ENCODE measurements at places on chromosomes 5 and 9.
A peak's percentile ranks its signal among the peaks of the same experiment; 100 is the strongest.

DNA sequence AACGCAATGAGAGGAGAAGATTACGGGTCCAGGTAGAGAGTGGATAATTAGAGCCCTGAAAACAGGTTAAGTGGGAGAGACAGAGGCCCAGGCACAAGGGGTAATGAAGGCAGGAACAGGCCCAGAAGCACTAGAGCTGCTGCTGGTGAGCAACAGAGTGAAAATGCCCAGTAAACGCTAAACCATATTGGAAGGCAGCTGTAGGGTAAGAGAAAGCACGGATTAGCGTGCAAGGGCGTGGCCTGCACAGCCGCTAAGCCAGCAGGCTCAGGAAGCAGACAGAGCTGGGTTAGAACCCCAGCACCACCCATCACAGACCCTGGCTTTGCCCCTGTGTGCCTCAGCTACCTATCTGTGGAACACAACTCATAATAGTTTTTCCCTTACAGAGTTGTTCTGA lies 93.2 kb downstream of the PAX5 start:
- no peak for DNase-seq

DNA sequence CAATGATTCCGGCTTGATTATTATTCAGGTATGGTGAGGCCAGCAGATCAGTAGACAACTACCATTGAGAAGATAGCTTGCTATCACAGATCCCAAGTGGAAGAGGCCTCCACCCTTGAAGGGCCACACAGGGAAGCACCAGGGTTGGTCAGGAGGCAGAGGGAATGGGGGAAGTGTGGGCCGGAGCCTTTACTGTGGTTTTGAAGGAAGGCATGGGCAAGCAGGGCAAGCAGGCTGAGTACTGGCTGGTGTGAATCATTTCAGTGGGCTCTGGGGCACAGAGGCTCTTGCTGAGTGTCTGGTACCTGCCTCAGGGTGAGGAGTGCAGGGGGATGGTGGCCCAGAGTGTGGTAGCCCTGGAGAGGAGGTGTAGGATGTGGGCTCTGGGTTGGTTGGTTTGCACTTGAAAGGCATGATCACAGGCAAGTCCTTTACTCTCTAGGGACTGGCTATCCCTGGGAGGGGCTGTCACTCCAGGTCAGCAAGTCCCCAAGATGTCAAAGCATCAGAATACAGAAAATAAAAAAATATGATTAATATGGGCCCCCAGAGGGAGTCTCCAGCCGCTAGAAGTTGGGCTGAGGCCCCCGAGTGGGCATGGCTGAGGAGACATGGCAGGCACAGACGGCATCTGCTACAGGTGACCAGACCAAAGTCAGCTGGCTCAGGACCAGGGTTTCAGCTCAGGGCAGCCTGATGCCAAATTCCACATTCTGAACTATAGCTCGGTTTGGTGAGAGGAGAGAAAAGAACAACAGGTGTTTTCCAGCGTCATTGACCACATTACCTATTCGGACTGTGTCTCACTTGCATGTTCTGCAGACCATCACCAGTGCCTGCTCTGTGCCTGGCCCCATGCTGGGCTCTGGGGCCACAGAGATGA lies 9.7 kb upstream of the SUSD3 start:
- DNase-seq, result no peak

DNA sequence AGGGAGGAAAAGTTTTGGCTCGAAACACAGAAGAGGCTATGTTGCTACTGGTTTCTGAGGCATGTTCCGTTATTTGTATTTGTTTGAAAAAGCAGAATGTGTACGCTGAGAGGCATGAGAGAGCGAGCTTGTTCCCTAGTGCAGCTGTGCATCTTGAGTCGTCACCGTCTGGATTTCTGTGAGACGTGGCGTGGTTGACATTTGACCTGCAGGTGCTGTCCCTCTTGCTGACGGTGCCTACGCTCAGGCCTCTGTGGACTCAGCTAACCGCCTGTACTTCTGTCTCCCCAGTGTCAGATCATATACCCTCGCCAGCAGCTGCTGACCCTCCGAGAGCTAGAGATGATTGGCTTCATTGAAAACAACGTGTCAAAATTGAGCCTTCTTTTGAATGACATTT lies 21.5 kb downstream of the TRIP13 start:
- DNase-seq, result no peak

DNA sequence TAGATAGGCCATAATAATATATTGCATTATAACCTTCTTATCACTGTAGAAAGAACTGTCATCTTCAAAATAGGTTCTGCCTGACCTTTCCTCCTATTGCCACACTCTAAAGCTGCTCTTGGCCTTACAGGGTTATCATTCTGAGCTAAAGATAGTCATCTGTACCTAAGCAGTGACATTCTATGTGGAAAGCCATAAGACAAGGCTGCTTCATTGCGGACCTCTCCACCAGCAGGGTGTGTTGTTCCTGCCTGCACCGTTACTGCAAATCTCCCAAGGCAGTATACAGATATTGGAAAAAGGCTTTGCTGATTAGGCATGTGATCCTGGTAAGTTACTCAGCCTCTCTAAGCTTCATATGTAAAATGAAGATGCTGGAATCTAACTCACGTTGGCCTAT lies 8.1 kb downstream of the ZNF622 start:
- no peak for DNase-seq

DNA sequence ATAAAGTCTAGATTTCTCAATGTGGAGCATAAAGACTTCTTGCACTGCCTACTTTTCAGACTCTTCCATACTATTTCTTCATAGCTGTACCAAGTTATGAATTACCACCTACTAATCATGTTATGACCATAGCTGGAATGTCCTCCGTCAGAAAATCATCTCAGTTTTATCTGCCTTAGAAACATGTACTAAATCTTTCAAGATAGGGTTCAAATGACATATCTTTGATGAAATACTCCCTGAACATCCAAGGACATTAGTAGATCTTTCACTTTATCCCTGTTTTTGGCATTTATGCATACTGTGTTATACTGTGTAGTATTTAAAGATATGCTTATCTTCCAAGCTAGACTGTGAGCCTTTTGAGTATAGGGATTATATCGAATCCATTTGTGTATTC lies 49.6 kb upstream of the MEF2C start:
- no peak for DNase-seq

DNA sequence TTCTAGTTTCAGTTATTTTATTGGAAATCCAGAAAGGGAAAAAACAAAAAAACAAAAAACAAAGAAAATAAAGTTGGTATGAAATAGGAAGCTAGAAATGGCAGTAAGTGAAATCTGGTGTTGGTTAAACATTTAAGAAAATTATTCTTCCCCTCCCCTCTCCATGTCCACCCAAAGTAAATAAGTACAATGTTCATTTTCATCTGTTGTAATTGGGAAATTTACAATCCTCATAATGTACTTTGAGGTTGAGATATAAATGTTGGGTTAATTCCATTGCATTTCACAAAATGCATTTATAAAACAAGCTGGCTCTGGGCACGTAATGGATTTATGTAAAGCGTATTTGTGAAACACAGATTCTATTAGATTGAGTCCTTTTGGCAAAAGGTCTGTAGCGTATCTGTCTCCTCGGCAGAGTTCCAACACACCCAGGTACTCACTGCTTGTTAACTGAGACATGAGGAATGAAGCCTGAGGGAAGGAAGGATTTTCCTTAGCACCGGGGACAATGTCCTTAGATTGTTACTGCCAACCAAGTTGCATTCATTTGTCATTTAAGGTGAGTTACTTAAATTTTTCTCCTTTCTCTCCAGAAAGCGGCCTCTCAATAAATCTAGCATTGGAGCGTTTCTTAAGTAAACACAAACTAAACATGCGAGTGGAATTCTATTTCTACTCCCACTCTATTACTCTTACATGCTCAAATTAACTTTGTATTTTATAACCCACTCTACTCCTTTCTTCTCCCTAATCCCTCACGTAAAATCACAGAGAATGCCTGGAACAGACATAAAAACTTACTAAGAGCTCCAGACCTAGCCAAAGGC lies 912.3 kb upstream of the WWC1 start:
- DNase-seq, result no peak

DNA sequence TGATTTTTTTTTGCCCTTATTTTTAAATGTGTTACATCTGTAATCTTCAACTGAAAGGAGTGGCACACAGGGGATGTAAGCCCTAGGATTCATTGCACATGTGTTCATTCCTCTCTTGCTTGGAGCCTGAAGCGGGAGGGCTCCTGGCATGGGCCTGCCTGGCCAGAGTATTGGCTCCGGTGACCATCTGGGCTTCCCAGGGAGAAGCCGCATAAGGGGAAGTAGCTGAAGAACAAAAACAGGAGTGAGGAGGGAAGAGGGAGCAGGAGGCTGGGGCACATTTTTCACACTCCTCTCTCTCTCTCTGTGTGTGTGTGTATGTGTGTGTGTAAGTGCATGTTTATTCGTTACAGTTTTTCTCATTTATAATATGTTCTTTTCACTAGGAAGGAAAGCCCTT lies 269.9 kb downstream of the PRR16 start:
- DNase-seq, result no peak

GRCh38 chr5:87413343-87413645 lies 564 bp upstream of the CCNH start:
- DNase-seq, result no peak

- DNase-seq, result no peak
Observed at GRCh38 chr5:57495285-57496086, 12.9 kb upstream of the ACTBL2 start.

DNA sequence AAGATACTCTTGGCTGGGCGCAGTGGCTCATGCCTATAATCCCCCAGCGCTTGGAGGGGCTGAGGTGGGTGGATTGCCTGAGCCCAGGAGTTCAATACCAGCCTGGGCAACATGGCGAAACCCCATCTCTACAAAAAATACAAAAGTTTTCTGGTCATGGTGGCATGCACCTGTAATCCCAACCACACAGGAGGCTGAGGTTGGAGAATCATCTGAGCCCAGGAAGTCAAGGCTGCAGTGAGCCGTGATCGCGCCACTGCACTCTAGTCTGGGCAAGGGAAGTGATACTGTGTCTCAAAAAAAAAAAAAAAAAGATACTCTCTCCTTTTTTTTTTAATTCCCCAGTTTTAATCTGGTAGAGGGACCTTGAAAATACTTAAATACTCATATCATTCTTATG lies 15.0 kb downstream of the ANKRD33B start:
- no peak for DNase-seq

DNA sequence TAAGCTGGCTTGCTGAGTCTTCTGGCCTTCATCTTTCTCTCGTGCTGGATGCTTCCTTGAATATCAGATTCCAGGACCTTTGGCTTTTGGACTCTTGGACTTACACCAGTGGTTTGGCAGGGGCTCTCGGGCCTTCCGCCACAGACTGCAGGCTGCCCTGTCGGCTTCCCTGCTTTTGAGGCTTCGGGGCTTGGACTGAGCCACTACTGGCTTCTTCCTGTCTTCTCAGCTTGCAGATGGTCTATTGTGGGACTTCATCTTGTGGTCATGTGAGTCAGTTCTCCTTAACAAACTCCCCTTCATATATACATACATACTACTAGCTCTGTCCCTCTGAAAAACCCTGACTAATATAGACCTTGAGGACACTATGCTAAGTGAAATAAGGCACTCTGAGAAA lies 78.3 kb upstream of the SSBP2 start:
- DNase-seq, result no peak

- no peak for DNase-seq
Observed at GRCh38 chr9:112867275-112867991, 23.2 kb downstream of the SLC46A2 start.

GRCh38 chr9:112858625-112859147 lies 32.0 kb downstream of the SLC46A2 start:
- peak; percentile 55 for DNase-seq

DNA sequence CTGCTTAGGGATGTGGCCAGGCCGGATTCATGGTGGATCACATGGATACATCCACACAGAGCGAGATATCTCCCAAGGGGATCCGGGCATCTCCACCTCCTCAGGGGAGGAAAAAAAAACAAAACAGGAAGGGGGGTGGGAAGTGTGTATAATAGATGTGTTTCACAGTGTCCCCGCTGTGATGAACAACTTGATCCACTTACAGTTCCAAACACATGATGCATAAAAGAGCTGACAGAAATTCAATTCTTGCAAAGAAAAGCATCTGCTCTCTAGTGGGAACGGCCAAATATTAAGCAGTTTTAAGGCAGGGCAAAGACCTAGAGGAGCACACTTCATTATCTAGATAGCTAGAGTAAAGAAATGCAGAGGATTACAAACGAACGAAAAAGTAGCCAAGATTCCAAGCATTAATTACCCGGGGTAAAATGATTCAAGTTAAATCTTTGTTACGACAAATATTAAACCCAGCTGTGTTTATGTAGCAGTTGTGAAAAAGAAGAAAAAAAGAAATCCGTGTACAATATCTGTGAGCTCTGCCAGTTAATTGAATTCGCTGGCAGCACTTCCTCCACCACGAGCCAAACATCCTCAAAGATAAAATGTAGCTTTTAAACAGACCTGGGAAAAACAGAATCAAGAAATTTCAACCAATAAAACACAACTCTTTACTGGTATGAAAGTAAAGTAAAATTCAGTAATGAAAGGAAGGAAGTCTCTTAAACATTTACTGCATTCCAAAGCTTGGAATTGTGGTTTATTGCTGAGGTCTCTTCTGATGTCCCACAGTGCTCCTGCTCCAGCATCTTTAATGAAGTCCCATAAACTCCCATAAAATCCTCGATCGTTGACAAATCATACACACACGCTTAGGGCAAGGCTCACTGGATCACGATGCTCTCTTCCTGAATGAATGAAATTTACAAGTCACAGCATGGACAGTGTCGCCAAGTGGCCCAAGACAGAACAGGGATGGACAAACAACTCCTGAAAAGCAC lies 213.0 kb downstream of the CRB2 start:
- no peak for DNase-seq

- DNase-seq, result no peak
Observed at GRCh38 chr9:132840980-132841379, 37.1 kb downstream of the AK8 start.

DNA sequence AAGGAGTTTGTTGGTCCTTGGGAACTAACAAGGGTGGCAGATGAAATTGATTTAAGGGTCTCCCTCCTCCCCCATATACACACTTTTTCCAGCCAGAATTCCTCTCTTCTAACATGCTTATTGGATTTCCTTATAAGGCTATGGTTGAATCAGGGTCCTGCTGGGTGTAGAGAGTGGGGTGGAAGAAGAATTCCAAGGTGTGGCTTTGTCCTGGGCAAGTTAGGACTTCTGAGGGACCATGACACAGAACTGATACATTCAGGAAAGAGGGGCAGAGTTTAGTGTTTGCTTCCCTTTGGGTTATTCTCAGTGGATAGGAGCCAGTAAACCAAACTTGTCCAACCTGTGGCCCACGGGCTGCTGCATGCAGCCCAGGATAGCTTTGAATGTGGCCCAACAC lies 116.5 kb downstream of the SNX18 start:
- no peak for DNase-seq

DNA sequence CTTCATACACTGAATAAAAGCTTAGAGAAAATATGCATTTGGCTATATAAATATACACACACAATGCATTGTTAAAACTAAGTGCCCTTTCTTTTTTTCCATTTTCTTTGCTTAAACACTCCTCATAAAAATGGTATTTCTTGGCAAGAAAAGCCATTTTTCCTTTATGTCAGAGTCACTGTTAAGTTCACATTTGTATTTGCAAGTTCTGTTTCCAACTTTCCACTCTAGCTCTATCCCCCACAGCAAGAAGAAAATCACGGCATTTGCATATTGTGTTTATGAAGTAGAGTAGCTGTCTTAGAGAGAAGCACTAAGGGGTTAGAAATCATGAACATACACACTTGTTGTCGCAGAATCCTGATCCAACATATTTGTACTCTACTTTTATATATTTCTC lies 662.1 kb upstream of the MEF2C start:
- no peak for DNase-seq
